ENCODE measurements at places on chromosomes 2 and 18.

DNA sequence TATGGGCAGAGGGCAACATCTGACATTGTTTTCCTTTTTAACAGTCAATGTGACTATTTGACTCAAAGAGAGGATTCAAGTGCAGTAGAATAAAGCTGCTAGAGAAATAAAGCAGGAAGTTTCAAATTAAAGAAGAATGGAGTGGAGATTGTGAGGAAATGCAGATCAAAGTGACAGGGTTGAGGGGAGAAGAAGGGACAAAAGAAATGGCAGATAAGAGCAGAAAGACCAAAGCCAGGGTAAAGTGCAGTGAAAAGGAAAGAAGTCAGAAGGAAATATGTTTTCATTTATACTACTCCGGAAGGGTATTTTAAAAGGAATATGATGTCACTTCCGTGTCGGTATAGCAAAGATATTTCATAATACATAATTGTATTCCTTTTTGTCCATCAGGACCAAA, 297.5 kb upstream of the CRIM1 start:
- no peak for DNase-seq

GRCh38 chr18:79361766-79362522, 33.8 kb upstream of the NFATC1 start:
- no peak for DNase-seq

DNA sequence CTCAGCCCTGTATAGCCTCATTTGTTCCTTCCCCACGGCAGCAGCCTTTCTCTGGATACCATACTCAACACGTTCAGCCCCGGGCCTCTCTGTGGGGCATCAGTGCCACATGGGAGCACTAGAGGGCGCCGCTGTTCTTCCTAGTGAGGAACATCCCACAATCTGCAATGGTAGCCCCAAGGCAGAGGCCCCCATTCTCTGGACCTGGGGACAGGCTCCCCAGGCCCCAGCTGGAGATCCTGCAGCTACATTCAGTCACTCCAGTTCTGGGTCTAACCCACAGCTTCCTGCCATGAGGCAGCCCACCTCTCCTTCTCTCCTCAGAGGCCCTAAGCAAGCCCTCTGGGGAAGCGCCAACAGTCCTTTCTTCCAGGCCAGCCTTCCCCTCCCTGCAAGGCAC, 14.2 kb upstream of the SFXN5 start:
- peak; percentile 55 for DNase-seq

DNA sequence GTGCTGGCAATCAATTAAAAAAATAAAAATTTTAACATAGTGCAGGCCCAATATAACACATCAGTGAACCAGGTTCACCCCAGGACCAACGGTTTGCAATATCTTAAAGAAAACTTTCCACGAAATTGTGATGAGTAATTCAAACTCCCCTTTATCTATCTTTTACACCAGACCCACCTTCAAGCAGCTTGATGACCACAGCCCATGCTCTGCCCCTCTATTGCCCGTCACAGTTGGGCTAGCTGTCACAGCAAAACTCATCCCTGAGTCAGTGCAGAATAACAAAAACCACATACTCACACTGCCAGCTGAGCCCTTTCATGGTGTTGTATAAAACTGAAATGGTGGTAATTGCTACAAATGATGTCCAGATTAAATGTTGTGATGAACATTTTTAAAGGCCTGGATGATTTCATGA, 112.5 kb upstream of the CREB1 start:
- no peak for DNase-seq

DNA sequence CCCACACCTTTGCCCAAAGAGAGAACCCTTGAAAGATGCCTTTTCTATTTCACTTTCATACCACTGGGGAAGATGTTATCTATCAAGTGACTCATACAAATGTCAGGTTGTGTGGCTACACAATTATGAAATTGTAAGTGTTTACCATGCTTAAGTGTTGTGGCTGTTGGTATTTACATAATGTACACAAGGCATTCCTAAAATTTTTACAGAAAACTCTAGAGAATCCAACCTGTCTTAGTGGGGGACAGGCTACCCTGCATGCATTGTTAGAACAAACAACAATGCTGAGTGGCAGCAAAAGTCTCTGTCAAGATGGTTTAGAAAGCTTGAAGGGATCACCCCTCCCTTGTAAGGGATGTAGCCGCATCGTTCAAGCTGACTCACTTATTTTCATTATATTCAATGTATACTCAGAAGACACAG, 5.5 kb upstream of the MGAT4A start:
- DNase-seq: no peak

DNA sequence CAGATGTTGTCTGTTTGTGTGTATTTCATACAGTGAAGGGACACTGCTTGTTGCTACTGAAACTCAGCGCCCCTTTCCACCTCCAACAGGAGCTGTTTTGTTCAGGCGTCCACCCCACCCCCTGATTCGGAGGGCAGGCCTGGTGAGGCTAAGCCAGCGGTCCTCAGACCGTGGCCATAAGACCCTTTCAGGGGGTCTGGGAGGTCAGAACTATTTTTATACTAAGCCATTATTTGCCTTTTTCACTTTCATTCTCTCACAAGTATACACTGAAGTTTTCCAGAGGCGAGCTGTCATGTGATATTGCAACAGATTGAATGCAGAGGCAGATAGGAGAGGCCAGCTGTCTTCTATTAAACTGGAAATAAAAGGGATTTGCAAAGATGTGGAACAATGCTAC, 39.7 kb upstream of the IGFBP5 start:
- DNase-seq: no peak
